ENCODE measurements at places on chromosomes 6 and 20.
A peak's percentile ranks its signal among the peaks of the same experiment; 100 is the strongest.

- DNase-seq, result no peak
Observed at GRCh38 chr6:123458218-123458617, 178.5 kb downstream of the TRDN start.

- DNase-seq, result no peak
Observed at GRCh38 chr6:161091972-161092701, 100.6 kb downstream of the MAP3K4 start.

- no peak for DNase-seq
Observed at GRCh38 chr6:148528292-148528691, 185.7 kb downstream of the SASH1 start.

DNA sequence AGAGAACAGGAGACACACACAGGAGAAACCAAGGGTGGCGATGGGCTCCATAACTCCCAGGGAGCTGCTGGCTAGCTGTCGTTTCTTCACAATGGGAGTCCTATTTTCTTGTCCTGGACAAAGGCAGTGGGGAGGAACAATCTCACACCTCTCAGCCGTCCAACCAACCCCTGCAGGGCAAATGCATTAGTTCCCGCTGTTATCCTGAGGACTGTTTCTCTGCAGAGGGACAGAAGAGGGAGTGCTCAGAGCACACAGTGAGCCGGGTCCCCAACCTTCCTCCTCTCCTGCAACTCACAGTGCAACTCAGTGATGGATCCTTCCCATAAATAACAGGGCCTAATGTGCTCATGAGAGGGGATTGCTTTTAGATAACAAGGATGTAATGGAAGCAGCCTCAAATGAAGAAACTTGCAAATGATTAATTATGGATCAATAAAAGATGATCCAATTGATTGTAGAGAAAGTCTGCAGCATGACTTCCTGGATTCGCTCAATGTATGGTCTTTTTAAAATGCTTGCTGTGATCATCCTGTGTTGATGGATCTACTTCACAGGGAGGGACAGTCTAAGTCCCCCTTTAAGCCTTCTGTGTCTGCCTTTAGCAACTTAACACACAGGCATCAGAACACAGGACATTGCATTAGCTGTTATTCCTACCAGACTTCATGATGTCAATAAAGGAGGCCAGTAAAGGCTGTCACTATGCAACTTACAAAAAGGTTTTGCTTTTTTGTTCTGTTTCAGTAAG, 453.4 kb upstream of the AGPAT4 start:
- no peak for DNase-seq

DNA sequence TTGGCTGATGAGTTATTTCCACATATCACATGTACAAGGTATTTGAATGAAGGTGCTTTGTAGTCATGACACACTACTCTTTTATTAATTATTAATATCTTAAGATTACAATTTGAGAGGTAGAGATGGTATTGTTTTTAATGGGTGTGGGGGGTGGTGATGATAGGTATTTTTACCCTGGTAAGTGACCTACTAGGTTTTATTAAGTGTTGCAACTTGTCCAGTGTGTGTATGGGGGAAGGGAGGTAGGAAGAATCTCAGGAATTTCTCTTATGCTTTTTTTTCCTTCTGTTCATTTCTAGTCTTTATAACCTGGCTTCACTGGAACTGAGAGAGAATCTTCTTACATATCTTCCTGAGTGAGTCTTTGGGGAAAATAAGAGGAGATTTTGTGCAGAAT, 101.4 kb downstream of the LRRC1 start:
- DNase-seq, result no peak

DNA sequence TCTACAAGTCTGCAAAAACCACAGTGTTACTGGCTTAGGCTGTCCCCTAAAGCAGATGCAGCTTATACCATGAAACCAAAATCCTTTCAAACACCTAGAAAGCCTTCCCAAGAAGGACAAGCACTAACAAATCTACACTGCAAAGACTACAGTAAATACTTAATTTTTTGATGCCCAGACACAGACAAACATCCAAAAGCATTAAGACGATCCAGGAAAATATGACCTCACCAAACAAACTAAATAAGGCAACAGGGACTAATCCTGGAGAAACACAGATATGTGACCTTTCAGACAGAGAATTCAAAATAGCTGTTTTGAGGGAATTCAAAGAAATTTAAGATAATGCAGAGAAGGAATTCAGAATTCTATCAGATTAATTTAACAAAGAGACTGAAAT, 423.5 kb downstream of the COL12A1 start:
- DNase-seq, result no peak

DNA sequence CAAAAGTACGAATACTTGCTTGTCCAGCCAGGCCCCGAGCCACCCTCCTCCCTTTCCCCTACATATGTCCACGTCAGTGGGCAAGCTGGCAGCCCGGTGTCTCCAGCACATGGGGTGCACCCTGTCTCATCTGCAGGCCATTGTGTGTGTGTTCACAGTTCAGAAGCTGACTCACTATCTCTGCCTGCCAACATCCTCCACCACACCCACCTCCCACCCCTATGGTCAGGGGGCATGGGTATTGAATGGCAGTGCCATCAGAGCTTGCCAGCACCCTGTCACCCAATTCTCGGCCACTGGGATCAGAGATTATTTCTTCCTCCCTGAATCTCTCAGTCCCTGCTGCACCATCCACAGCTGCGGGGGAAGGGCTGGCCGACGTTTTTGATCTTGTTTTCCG, 195.7 kb downstream of the FARS2 start:
- DNase-seq, result no peak

DNA sequence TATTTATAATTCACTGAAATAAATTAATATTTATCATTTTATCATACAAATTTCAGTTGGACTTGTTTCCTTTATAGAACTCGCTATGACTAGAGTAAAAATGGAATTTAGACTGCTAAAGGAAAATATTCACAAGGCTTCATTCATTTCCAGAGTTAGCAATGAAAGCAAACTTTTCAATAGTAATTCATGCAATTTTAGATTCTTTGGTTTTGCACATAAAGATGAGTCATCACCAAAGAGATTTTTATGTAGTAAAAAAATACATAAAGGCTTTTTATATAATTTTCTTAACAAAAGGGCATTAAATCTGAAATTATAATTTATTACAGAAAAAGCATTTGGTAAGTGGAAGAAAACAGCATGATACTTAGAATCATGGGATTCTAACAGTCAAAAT, 37.2 kb upstream of the STXBP5 start:
- no peak for DNase-seq

DNA sequence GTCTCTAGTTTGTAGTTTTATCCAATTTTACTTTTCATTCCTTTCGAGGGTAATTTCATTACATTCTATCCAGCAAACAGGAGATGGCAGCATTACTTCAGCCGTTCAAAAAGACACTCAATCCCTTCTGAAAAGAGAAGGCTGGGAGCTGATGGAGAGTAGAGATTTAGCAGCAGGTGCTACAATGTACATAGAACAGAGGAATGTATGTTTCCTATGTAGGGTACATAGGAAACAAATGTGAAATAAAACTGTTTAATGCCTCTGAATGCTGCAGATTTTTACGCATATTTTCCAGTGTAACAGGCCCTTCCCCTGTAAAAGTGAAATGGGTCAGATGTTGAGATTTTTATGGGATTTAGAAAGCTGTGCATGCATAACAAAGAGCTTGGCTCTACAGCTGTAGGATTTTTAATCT, 16.0 kb downstream of the RPS12 start:
- no peak for DNase-seq

DNA sequence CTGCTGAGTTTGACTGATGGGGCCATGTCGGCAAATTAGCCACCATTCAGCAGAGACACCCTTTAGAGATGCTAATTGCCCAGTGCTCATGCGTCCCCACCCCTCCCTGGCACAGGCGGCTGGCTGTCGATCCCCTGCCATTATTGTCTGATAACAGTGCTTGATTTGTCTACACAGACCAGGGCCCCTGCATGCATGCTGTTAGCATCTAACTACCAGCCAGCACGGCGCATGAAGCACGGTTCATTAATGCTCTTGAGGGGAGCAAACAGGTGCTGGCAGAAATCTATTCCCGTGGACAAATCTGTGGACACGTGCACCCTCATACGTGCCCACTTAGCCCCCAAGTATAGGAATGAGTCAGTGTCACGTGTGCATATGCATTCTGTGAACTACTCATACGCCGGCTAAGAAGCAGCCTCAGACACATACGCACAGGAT, 32.2 kb downstream of the KCNB1 start:
- DNase-seq, result no peak

DNA sequence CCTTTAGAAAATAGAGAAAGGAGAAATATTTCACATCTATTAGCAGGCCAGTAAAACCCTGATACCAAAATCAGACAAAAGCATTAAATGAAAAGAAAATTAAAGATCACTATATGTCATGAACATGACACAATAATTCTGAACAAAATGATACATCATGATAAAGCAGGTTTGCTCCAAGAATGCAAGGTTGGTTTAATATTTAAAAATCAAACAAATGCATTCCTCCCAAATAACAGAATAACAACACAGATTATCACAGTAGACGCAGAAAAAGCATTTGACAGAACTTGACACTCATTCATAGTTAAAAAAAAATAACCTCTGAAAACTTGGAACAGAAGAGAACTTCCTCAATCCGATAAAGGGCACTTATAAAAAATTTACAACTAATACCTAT, 22.9 kb upstream of the ARMC2 start:
- DNase-seq, result no peak

DNA sequence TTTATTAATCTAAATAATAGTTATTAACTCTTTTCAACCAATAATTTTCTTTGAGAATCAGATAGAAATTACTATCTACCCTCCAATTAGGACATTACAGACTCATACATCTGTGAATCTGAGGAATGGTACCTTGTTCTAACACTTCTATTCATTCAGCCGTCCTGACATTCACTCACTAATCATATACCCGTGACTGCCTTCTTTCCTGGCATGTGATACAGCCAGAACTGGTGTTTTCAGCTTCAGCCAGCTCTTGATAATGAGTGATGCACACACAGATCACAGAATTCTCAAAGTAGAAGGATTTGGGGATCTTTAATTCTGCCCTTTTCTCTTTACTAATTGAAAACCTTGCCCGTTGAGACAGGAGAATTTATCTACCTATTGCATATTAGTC, 499.9 kb downstream of the UTRN start:
- DNase-seq, result no peak

DNA sequence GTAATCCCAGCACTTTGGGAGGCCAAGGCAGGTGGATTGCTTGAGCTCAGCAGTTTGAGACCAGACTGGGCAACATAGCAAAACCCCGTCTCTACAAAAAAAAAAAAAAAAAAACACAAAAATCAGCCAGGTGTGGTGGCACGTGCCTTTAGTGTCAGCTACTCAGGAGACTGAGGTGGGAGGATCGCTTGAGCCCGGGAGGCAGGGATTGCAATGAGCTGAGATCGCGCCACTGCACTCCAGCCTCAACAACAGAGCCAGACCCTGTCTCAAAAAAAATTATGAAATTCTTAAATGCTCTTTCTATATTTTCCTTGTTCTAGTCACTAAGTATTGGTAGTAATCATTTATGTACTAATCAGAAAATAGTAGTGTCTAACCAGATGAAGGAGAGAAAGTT, 30.6 kb downstream of the SYTL3 start:
- DNase-seq, result peak; percentile 60

- DNase-seq, result no peak
Observed at GRCh38 chr6:81340946-81341345, 411.5 kb downstream of the TENT5A start.

DNA sequence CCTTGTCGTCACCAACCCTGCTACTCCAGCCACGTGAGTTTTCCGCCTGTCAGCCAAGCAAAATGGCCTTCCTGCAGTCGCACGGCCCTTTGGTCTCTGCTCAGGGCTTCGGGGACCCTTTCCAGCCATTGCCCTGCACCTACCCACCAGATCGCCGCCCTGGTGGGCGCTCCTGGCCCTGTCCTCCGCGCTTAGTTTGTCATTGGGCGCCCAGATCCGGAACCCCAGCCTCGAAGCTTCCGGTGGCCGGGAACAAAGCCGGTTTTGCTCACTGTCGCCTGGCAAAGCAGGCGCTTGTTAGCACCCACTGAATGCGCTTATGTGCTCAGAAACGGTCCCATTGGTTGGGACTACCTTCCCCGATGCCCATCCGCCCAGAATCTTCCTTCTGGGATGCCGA, 536 bp downstream of the ZFP57 start:
- no peak for DNase-seq

DNA sequence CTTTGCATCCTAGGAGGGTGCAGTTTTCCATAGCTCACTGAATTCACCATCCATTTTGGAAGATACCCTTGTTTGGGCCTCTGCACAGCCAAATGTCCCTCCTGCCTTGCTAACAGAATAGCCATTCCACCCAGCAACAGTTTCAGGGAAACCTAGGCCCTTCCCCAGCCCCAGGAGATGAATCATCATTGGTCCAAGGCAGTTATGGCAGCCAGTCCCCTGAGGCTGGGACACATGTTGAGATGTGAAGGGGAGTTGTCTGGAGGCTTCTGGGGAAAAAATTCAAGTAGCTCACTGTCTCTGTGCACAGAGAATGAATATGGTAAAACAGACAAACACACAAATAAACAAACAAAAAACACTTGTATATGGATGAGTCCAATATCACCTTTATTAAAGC, 17.4 kb upstream of the SIRPB2 start:
- no peak for DNase-seq

DNA sequence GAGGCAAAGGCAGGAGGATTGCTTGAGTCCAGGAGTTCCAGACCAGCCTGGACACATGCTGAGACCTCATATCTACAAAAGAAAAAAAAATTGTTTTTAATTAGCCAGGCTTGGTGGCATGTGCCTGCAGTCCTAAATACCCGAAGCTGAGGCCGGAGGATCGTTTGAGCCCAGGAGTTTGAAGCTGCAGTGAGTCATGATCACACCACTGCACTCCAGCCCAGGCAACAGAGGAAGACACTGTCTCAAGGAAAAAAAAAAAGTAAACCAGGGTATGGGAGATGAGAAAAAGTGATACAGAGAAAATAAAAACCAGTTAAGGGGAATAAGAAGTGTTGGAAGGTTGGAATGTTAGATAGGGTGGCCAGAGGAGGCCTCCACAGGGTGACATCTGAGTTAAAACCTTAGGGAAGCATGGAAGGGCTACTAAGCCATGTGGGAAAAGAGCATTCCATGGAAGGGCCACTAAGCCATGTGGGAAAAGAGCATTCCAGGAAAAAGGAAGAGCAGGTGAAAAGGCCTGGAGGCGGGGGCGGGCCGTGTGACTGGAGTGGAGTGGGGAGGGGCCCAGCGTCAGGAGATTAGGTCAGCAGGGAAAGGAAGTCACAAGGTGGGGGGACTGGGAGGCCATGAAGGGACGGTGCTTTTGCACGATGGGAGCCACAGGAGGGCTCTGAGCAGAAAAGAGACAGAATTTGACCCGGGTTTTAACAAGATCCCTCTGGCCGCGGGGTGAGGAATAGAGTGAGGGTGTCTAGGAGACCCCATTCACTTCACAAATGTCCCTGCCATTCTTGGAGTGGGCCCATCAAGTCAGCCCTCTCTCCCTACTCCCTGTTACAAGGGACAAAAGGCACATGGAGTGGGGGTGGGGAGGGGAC, 18.3 kb downstream of the CPNE5 start:
- no peak for DNase-seq

GRCh38 chr6:166570929-166571713, 15.4 kb downstream of the RAMACL start:
- no peak for DNase-seq

GRCh38 chr6:53178837-53179432, 30.3 kb upstream of the GCM1 start:
- no peak for DNase-seq
